ENCODE measurements at places on chromosomes 11 and 22. TPM values are rescaled to one million over a fixed set of nuclear protein-coding genes. Genes with fewer than 3 reads are reported as not detected.

Gene NEFH
- total RNA-seq = 0.54 TPM

DNA sequence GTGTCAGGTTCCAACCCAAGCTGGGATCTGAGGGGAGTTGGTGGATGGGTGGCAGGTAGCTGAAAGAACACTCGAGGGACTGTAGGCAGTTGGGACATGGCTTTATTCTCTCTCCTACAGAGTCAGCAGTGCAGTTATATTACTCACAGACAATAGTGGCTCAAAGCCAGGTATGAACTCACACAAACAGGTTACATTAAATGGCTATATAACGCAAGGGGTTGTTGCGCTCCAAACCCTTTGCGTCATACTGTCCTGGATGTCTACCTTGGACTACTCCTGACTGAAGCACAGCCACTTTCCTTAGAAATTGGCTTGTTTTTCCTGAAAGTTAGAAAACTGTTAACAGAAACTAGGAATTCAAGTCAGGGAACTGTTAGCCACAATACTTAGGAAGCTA is 66.4 kb upstream of the OR4B1 start:
- no peaks in the 10 kb centered on the region for H3K4me1 ChIP-seq
- no peak overlapping the region for H3K4me3 ChIP-seq
- no peaks in the 10 kb centered on the region for H3K27me3 ChIP-seq
- no peak overlapping the region for H3K27ac ChIP-seq

Gene KRTAP5-2
- total RNA-seq = not detected

DNA sequence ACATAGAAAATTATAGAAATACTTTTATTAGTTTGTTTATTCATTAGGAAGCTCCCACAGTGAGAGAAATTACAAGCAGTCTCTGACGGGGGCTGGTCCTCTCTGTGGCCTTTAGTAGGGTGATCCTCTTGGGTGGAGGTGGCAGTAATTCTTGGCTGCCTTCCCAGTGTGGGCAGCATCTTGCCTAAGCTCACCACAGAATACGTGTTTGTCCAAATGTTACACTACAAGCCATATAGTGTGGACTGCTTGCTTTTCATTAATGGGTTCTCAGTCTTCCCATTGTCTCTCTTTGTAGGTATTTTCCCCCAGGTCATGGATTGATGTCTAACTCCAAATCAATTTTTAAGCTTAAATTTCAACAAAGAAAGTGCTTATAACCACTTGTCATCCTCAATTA is 43.3 kb downstream of the ENDOD1 start:
- no peak overlapping the region for H3K4me3 ChIP-seq
- H3K27me3 ChIP-seq = no peaks in the 10 kb centered on the region
- DNase-seq = no peak
- H3K36me3 ChIP-seq = peaks cover 4% of the 10 kb centered on the region

Gene C11orf86
- total RNA-seq = not detected

Gene ANO5
- 52.1 TPM for total RNA-seq

DNA sequence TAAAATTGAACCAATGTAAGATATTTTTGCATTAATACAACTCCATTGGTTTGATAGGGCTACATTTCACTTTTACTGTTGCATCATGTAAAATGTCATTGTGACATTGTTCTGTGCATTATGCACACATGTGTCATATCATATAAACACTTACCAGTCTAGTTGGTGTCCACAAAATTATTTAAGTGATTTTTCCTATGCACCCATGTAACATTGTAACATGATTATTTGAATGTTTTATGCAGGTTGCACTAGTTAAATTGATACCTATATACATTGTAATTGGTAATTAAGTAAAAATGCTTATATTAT is 9.6 kb upstream of the BIRC3 start:
- no peak overlapping the region for H3K27ac ChIP-seq
- DNase-seq = no peak
- no peaks in the 10 kb centered on the region for H3K27me3 ChIP-seq
- H3K4me1 ChIP-seq = no peaks in the 10 kb centered on the region
- H3K36me3 ChIP-seq = no peaks in the 10 kb centered on the region
- H3K4me3 ChIP-seq = no peak overlapping the region

Gene CXCR5
- total RNA-seq = not detected

DNA sequence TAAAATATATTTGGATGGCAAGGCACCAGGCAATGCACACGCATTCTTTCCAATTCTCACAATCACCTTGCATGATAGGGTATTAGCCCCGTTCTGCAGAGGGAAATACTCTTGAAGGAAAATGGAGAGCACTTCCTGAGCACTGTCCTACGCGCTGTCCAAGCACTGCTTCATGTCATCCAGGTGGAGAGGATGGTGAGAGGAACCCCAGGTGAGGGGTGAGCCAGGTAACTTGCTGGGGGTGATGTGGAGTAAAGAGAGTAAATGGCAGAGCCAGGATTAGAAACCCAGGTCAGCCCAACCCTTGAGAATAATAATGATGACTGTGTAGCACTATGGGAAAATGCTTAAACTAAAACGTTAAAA is 711 bp upstream of the PACSIN2 start:
- peak overlapping the region; percentile 80 for H3K4me3 ChIP-seq
- no peak for DNase-seq
- no peaks in the 10 kb centered on the region for H3K36me3 ChIP-seq
- peaks cover 13% of the 10 kb centered on the region for H3K4me1 ChIP-seq

GRCh38 chr22:50047346-50047745 is 10.8 kb downstream of the TTLL8 start:
- H3K27ac ChIP-seq = no peak overlapping the region
- H3K27me3 ChIP-seq = peaks cover 16% of the 10 kb centered on the region
- H3K4me3 ChIP-seq = no peak overlapping the region
- H3K36me3 ChIP-seq = no peaks in the 10 kb centered on the region
- no peak for DNase-seq

Gene LARGE1
- 65.8 TPM for total RNA-seq

- no peaks in the 10 kb centered on the region for H3K27me3 ChIP-seq
- H3K36me3 ChIP-seq = no peaks in the 10 kb centered on the region
- H3K4me1 ChIP-seq = no peaks in the 10 kb centered on the region
- H3K4me3 ChIP-seq = peak overlapping the region; percentile 66
Observed at GRCh38 chr11:59551659-59552521, 40.6 kb downstream of the OR4D9 start.

DNA sequence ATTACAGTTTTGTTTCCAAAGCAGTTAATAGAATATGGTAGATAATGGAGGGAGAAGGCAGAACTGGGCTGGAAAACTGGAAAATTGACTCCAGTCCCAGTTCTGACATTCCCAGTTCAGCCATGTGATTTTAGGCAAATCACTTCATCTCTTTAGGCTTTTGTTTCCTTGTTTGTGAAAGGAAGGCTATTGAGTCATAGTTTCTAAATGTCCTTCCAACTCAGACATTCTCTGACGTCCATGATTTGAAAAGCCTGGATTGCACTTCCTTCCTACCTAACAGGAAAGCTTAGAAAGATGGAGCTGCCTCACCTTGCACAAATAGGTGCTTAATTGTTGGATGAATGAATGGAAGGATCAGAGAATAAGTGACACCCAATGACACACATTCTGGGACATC is 19.8 kb upstream of the GALNT18 start:
- no peak for DNase-seq
- H3K4me1 ChIP-seq = no peaks in the 10 kb centered on the region
- no peak overlapping the region for H3K4me3 ChIP-seq
- no peaks in the 10 kb centered on the region for H3K36me3 ChIP-seq

Gene CDC42EP2
- total RNA-seq = 7.3 TPM

DNA sequence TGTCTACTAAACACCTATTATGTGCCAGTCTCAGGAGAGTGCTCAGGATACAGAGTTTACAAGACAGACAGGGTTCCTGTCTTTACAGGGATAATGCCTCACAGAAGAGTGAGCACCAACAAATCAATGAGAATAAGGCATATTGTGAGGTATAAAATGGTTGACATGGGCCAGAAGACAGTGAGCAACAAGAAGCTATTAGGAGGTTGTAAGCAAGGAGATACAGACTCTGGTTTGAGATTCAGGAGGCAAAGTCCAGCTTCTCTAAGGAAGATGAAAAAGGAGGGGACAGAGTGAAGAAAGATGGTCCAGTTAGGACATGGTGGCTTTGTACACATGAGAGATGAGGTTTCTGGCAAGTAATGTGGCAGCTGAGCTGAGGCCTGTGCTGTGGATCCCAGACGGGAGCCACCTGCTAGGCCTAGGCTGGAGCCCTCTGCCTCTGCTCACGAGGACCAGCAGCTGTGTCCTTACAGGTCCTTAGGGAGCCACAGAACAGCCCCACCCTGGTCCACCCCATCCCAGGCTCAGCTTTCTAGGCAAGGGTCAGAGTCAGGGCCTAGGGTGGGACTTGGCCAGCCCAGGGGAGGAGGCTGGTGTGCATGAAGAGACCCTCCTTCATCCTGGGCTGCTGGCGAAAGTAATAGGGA is 110.5 kb downstream of the ZNF280B start:
- no peak overlapping the region for H3K4me3 ChIP-seq
- no peaks in the 10 kb centered on the region for H3K4me1 ChIP-seq
- no peaks in the 10 kb centered on the region for H3K36me3 ChIP-seq
- H3K27ac ChIP-seq = no peak overlapping the region
- no peak for DNase-seq

DNA sequence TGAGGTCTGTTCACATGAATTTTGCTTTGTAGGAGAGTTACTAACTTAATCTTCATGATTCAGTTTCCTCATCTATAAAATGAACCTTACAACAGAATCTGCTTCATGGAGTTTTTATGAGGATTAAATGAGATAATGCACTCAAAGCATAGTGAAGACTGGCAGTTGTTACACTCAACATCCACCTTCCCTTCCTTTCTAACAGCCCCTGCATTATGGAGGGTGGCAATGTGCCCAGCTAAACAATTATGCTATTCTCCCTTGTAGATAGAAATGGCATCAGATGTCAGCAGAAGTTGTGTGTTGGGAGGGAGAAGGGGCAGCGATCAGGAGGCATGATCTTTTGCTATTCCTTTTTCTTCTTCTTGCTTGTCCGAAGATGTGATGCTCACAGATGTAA is 6.5 kb downstream of the POU2AF1 start:
- no peak for DNase-seq
- no peak overlapping the region for H3K27ac ChIP-seq
- no peaks in the 10 kb centered on the region for H3K36me3 ChIP-seq
- H3K4me3 ChIP-seq = no peak overlapping the region
- no peaks in the 10 kb centered on the region for H3K4me1 ChIP-seq
- no peaks in the 10 kb centered on the region for H3K27me3 ChIP-seq

Gene OR6A2
- total RNA-seq = not detected

DNA sequence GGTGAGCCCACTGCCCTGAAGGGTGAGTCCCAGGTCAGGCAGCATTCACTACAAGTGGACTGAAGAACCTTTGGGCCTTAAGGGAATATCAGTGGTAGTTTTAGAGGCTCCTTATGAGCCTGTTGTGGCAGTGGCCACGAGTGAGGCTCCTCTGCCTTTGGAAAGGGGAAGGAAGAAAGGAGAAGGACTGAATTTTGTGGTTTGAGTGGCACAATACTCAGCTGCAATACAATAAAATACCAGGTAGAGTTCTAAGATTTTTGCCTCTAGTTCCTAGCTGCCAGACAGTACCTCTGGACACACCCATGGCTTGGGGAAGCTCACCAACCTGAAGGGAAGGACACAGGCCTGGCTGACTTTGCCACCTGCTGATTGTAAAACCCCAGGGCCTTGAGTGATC is 260.9 kb downstream of the DYNC2H1 start:
- DNase-seq = no peak
- H3K27me3 ChIP-seq = no peaks in the 10 kb centered on the region
- no peaks in the 10 kb centered on the region for H3K36me3 ChIP-seq

DNA sequence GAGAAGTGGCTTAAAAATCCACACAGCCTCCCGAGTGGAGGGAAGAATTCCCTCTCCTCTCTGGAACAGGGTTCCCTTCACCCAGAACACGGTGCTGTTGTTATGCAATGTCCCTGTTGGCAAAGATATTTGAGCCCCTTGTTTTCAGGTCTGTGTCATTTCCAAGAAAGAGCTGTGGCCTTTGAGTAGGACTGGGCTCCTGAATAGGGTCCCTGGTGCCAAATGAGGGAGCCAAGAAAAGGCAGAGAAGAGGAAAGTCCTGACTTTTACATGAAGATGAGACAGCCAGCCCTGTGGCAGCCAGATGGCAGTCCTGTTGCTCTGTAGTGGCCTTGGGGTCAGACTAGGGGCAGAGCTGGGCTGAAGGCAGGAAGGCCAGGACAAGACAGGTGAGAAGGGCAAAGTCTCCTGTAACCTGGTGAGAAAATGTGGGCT is 51.2 kb upstream of the ELF5 start:
- DNase-seq = peak; percentile 34
- H3K27ac ChIP-seq = no peak overlapping the region
- no peaks in the 10 kb centered on the region for H3K4me1 ChIP-seq
- no peak overlapping the region for H3K4me3 ChIP-seq
- H3K36me3 ChIP-seq = no peaks in the 10 kb centered on the region

Gene XRRA1
- total RNA-seq = 5.7 TPM

Gene CASP5
- not detected for total RNA-seq

Gene DDI1
- not detected for total RNA-seq

Data from psoas muscle (tissue), 8 donors.